ENCODE measurements at places on chromosomes 5 and 9.

DNA sequence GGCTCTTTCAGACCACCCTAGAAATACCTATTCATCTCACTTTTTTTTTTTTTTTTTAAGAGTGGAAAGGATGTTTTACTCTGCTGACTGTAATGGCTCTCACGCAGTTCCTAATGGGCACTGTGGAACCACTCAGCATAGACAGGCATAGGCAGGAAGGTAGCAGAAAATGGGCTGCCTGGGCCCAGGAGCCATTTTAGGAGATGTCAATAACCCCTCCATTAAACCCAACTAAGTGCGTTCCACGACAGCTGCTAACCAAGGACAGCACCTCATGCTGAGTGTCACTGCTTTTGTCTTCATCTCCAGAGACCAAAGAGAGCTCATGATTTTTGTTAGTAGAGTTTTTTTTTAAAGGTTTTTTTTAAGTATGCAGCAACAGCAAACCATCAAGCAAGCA is 15.3 kb downstream of the MAP1B start:
- DNase-seq, result no peak

DNA sequence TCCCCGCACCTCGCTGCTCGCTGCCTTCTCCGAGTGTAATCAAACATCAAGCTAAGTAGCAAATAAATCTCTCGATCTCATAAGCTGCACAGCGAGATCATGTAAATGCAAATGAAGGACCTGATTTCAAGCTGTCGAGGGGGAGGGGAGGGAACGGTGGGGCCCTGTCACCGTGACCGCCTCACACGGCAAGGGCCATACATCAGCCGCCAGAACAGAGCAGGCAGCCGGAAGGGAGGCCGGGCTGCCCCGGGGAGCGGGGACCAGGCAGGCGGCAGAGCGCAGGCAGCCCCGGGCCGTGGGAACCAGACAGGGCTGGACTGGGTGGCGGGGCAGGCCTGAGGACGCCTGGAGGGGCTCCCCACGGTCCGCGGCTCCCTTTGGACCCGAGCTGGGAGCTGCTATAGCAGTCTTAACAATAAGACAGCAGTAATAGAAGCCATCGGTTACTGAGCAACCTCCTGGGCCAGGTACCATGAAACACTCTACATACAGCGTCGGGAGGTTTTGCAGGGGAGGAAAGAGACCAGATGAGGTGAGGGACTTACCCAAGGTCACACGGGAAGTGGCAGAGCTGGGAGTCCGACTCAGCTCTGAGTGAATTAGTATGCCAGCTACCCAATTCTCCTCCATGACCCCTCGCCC is 76.8 kb downstream of the CFAP77 start:
- no peak for DNase-seq

- DNase-seq, result no peak
Observed at GRCh38 chr5:141771031-141771430, 89.0 kb upstream of the ARAP3 start.

GRCh38 chr5:41182666-41183065 is 30.7 kb downstream of the C6 start:
- no peak for DNase-seq

- no peak for DNase-seq
Observed at GRCh38 chr5:122137702-122138101, 8.4 kb downstream of the ZNF474 start.

DNA sequence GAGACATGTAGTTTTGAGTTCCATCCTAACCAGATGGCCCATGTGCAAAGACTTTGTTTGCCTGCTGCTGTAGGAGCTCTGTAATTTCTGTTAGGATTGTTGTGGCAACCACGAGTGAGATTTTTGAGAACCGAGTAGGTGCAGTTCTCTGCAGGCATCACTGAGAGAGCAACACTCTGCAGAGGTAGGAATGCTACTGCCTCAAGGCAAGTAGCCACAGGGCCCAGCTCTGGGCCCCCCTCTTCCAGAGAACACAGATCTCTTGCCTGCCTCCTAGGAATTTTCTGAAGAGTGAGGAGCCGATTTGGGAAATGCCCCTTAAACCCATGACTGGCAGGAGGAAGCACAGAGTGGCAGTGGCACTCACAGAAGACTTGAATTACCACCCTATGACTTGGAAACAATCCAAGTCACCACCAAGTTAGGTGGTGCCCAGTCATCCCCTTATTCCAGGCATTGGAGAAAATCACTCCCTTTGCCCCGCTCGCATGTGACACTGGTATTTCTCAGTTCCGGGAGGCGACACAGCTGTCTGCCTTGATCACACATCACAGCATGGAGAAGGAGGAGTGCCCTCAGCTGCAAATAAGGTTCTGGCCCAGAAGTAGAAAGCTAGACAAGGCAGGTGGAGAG is 52.5 kb upstream of the SLC2A8 start:
- DNase-seq, result no peak

- no peak for DNase-seq
Observed at GRCh38 chr5:20470997-20471396, 483.0 kb upstream of the CDH18 start.

DNA sequence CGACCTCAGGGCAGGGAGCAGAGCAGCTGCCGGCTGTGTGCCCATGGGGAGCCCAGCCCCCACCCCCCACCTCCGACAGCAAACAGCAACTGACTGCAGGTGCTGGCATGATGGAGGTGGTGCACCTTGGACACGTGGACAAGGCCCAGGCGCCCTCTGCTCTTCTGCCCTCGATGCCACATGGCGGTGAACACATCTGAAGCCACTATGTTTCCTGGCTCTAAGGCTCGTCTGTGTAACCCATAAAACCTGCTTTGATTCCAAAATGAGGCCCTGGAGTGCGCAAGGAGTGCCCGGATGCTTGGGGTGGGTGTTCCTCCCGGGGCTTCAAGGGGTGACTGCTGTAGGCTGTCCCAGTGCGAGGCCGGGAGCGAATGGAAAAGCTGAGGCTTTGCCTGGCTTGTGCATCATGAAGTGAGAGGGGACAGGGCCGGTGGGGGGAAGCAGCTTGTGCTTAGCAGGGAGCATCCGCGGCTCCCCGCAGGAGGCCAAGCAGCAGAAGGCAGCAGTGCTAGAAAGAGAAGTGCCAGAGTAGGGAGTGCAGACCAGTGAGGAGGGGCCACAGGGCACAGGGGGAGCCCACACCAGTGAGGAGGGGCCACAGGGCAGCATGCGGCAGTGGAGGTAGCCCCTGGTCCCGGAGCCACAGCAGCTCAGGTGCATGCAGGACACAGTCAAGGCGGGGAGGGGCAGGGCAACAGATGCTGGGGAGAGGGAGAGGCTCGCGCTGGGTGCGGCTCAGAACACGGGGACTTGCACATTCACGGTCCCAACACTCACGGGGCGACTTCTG is 30.0 kb downstream of the NKD2 start:
- DNase-seq, result no peak

GRCh38 chr5:91018200-91018599 is 364.9 kb downstream of the ARRDC3 start:
- DNase-seq, result no peak

GRCh38 chr5:9015260-9015936 is 530.5 kb downstream of the SEMA5A start:
- DNase-seq, result no peak

GRCh38 chr5:154993461-154993860 is 20.1 kb upstream of the KIF4B start:
- DNase-seq, result no peak

DNA sequence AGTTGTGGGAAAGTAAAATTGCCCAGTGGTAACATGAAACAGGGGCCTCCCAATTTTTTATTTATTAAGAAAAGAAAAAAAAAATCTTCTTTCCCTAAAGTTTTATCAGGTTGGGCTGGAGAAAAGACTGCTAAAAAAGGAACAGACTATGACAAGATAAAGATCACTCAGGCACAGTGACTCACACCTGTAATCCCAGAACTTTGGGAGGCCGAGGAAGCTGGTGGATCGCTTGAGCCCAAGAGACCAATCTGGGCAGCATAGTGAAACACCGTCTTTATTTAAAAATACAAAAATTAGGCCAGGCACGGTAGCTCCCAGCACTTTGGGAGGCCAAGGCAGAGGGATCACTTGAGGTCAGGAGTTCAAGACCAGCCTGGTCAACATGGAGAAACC is 312.5 kb downstream of the CETN3 start:
- DNase-seq, result no peak

- no peak for DNase-seq
Observed at GRCh38 chr9:87525546-87526303, 28.1 kb downstream of the DAPK1 start.

- no peak for DNase-seq
Observed at GRCh38 chr5:39447059-39447458, 22.3 kb upstream of the DAB2 start.

DNA sequence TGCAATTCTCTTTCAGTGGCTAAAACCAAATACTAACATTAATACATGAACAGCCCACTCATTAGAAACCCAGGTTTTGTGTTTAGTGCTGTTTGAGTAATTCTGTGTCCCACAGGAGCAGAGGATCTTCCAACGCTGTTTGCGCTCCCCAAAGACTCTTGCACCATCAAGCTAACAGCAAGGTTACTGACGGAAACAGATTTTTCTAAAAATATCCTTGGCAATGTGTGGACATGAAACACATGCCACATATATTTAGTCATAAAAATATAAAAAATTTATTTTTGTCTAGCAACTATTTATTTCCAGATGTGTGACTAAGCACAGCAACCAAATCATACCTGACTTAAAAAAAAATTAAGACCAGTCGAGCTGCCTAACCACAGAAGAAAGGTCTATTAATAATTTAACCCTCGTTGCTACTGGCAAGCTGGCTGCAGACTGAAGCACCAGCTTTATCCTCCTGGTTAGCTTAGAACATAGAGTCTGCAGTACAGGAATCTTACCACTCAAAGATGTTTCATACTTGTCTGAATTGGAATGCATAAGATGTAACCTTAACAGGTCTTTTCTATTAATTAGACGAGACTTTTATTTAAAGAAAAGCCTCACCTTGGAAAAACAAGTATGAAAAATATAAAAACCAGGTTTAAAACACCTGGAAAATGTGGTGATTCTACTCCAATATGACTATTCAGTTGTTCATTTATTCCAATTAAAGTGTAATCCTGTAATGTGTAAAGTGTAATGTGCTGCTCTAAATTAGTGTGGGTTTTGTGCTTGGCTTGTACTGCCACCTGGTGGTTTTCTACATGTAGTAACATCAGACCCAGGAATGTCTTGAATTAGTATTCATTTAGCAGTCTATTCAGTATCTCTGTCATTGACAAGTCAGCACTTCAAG is 272.5 kb downstream of the EPB41L4A start:
- peak; percentile 78 for DNase-seq

GRCh38 chr5:102767862-102768261 is 12.8 kb downstream of the PAM start:
- DNase-seq, result no peak

DNA sequence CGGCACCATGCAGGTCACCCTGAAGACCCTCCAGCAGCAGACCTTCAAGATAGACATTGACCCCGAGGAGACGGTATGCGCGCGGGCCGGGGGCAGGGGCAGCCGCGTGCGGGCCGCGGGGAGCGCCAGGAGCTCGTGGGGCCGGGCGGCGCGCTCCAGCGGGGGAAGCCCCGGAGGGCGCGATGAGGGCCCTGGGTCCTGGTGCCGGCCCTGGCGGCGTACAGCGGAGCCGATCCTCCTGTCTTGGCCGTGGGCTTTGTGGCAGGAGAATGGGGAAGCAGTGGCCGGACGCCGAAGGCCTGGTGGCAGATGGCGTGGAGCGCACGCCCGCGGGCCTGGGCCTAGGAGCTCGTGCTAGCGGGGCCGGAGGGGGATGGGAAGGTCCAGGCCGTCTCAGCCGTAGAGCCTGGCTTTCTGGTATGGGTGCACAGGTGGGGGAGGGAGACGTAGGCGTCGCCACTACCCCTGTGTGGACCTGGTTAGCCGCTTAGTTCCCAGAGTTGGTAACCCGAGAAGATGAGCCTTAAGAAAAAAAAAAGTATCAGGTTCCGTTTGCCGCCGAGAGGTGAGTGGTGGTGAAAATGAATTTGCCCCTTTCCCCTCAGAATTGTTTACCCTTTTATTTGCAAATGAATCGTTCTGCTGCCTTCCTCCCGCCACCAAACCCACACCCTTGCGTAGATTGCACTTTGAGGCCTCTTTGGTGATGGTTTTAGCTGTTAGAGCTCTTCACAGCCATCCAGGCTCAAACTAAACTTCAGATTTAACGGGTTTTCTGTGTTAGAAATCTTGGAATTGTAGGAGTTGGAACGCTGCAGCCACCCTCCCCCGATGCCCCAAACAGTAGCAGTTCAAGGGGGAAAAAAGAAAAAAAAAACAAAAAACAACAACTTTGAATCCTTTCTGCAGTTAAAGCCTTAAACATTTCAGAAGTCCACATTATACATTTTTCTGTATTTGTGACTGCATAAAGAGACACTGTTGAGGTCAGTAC is 841 bp downstream of the RAD23B start:
- DNase-seq, result peak; percentile 43

GRCh38 chr9:93364734-93365426 is 86.6 kb upstream of the FAM120A start:
- no peak for DNase-seq

- DNase-seq, result no peak
Observed at GRCh38 chr5:136232316-136232715, 39.4 kb upstream of the SMIM32 start.

DNA sequence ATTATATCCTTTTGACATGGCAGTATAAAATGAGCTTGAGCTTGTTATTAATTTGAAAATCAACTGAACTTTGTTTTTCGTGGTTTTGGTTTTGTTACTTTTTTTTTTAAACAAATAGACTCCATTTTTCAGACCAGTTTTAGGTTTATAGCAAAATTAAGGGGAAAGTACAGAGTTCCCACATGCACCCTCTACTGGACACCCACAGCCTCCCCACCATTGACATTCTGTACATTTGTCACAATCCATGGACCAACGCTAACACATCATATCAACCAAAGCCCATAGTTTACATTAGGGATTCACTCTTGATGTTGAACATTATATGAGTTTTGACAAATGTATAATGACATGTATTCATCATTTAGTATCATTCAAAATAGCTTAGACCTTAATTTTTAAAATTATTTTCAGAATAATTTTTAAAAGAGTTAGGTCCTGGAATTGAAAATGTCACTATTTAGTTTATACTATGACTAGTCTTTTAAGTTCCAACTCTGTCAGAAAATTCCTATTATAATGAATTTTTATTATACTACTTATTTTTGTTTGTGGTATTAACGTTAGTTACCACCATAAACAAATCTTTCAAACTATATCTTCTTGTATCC is 35.3 kb upstream of the JMY start:
- DNase-seq, result no peak

DNA sequence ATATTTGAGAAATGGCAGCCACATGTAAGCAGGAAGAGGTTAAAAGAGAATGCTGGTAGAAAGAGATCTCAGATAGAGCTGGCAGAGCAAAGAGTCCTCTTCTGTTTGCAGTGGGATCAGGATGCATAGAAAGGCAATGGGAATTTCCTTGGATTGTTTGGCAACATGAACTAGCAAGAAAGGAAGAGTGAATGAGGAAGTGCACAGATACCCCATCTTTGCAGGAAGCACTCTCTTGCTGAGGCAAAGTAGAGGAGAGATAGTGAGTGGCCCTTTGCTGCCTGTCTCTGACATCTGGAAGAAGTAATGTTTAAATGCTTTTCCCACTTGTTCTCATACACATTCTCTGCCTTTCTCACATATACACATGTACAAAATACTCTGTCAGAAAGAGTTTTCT is 14.5 kb downstream of the FKTN start:
- DNase-seq, result no peak

Measured in stimulated activated naive CD4-positive, alpha-beta T cell (primary cell).